ENCODE measurements at places on chromosomes 11 and 22.

GRCh38 chr11:128407962-128408361, 179.4 kb downstream of the ETS1 start:
- DNase-seq, result peak; percentile 78

- no peak for DNase-seq
These were observed 3.8 kb upstream of the CCDC86 start for GRCh38 chr11:60838132-60838531.

DNA sequence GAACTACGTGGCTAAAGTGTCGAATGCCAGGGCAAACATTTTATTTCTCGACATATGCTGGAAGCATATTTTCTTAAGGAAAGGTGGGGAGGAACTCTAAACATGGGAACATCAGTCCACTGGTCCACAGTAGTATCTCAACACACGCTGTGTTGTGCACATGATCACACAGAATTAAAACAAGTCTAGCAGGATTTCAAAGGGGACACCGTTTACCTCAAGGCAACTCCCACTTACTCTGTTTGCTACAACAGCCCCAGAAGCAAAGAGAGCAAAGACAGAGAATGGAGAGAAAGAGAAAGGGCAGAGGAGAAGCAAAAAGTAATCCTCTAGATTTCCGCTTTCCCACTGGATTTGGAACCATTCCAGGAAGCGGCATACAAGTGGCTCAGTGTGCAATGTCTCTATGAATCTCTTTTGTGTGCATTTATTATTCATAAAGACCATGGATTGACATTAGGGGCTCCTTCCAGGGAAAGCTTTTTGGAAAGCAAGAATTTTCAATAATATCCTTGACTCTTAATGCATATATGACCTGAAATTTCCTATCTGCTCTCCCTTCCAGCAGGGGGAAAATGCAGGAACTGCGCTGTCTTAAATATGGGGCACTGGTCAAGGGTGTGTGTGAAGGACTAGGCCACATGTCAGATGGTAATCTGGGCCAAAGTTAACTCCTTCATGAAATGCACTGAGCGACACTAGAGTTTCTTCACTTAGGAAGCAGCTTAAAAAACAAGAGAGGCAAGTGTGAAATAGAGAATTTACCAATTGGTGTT, 34.8 kb upstream of the CCDC34 start:
- no peak for DNase-seq

- DNase-seq, result no peak
These were observed 34.2 kb upstream of the FSHB start for GRCh38 chr11:30196400-30197206.

DNA sequence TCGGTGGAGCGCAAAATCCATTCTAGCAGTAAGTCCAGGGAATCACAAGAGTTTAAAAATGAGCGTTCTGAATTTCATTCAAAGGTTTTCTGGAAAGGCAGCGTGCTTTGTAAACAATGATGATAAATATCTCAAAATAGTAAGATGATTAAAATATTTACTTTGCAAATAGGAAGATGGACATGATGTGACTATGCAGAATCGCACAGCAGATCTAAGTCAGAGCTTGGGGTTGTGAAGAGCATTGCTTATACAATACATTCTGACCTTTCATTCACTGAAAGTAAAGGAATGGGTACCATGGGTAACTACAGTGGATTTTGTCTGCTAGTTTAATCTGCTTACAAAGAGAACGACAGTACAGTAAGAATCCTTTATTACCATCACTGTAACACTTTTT, 77.5 kb downstream of the PPP6R3 start:
- no peak for DNase-seq

- no peak for DNase-seq
These were observed 278.0 kb upstream of the PLET1 start for GRCh38 chr11:112538534-112539280.

GRCh38 chr22:28237112-28237511, 318.1 kb upstream of the PITPNB start:
- DNase-seq, result no peak

GRCh38 chr11:83709434-83709833, 423.3 kb upstream of the CCDC90B start:
- DNase-seq, result no peak

DNA sequence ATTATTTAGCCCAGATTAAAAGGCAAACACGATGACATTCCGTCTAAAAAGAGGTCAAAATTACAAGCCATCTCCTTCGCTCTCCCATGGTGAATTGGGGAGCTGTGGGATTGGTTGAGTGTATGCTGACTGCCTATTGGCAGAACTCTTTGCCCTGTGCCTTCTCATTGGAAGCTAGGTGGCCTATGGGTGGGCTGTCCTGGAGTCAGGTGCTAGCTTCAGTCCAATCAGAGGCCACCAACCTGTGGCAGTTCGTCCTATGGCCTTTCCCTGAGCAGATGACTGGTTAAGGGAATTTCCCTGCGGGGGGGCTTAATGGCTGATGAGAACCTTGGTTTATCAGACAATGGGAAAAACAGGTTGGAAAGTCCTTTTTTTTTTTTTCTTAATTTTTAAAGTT, 3.2 kb upstream of the MTMR3 start:
- DNase-seq, result no peak

DNA sequence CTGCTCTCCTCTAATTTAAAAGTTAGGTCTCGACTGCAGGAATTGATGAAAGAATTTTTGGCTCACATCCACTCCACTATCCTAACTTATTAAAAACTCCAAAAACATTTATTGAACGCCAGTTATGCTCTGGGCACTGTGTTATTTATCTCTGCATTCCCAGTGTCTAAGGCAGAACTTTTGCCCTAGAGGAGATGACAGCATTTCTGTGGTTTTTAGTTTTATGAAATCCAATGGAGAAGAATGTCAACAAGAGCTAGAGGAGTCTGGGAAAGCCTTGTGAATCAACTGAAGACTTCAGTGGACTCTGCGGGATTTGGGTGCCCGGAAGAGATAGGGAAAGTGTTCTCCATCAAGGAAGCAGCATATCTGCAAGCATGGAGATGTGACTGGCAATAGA, 217.0 kb upstream of the PGR start:
- DNase-seq, result no peak

Measured in fibroblast of skin of left biceps (primary cell).